ENCODE measurements at places on chromosomes 3 and 15.

DNA sequence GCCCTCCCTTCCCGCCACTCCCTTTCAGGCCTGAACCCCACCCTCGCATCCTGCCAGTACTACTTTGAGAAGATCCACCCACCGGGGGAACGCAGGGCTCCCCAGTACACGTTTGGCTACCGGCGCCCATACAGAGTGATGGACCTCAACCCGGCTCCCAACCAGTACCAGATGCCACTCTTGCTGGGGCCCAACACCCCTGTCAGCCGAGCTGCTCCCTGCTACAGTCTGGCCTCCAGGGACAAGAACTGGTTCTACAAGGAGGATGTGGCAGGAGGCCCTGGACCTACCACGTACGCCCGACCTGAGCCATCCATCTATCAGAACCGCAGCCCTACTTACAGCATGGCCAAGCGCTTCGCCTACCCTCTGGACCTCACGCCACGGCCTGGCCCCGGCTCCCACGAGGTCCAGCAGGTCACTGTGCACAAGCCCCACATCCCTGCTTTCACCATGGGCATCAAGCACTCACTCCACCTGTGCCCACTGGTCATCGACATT is 14.4 kb upstream of the CSPG4 start:
- no peak for DNase-seq

GRCh38 chr3:62479326-62479725 is 106.0 kb upstream of the FEZF2 start:
- DNase-seq, result no peak

DNA sequence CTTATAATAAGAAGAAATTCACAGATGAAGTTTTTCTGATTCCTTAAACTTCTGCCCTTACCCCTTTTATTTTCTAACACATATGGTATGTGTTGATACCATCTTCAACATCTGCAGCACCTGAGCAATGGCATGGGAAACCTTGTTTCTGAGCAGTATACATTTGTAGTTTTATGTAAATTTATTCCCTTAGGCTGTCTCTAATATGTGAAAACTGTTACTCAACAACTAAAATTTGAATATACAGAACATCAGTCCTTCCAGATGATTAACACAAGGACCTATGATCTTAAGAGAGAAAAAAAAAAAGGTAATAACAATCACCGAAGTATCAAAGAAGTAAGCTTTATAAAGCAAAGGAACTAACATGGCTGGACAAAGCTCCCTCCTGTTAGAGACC is 190.5 kb downstream of the TBC1D5 start:
- peak; percentile 10 for DNase-seq

GRCh38 chr3:184184546-184185230 is 1.3 kb upstream of the ABCF3 start:
- no peak for DNase-seq

- peak; percentile 36 for DNase-seq
These were observed 38.2 kb upstream of the FAM174B start for GRCh38 chr15:92693691-92694331.

Data from renal cortical epithelial cell (primary cell).